ENCODE measurements at places on chromosomes 3 and 15.
A peak's percentile ranks its signal among the peaks of the same experiment; 100 is the strongest.

DNA sequence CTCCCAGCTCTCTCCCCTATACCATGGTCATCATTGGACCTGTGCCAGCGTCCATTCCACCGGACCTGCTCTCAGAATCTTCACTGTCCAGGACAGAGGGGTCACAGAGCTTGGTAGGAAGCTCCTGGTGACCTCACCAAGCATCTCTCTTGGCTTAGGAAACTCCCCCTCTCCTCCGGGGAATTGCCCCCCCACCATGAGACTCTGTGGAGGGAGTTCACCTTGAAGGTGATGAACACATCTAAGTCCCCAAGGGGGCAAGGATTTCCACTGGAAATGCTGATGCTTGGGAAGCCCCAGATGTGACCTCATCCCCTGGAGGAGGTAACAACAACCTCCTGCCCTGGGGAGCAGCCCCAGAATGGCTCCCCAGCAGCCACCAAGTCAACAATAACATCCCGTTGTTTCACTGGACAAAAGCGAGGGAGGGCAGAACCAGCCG is 3.2 kb downstream of the SEMA7A start:
- no peak for DNase-seq

- no peak for DNase-seq
Measured at GRCh38 chr3:172608575-172608974, 85.3 kb upstream of the TNFSF10 start.

GRCh38 chr15:61033940-61034677 is 195.0 kb downstream of the RORA start:
- no peak for DNase-seq

DNA sequence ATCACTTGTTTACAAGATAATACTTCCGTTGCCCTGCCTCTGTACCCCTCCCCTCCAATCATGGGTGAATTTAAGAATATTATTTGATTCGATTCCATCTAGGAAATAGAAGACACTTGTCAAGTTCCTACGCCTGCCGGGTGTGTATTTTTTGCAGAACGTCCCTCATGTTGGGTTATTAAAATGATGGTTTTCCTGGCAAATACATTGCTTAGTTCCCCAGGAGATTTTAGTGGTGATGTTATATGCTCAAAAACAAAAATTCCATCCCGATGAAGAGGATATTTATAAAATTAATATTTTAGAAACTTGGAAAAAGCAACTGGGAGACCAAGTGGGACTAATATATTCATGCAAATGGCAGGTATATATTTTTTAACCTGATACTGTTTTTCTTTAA is 548.4 kb downstream of the EDEM1 start:
- DNase-seq, result no peak

DNA sequence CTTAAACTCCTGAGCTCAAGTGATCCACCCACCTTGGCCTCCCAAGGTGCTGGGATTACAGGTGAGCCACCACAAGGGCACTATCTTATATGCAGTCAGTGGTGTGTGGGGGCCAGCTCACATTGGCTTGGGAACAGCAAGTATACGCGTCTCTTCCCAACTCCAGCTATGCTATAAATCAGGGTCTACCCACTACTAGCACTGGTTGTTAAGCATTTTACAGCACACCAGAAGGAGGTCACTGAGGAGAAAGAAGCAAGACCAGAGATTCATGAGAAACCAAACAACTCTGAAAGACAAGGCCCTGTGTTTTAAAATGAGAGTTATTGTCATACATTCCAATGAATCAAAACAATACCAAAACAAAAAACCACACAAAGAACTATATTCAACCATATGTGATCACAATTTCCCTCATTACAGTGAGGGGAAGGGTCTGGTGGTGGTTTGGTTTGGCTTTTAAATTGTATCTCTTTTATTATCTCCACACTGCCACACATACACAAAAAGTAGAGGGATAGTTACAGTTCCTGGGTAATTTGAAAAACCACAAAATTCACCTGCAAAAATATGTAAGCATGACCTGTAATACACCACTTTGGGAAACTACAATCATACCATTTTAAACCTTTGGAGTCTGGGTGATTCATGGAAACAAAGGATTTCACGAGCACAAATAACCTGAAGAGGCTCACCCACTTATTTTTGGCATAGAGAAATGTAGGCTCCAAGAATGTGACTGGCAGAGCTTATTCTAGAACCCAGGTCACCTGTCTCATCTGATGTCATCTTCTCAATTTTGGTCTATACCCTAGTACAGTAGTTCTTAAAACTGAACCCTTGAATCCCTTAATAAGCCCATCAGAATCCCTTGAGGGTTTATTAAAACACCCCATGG is 5.2 kb downstream of the MAGI1 start:
- DNase-seq, result no peak

DNA sequence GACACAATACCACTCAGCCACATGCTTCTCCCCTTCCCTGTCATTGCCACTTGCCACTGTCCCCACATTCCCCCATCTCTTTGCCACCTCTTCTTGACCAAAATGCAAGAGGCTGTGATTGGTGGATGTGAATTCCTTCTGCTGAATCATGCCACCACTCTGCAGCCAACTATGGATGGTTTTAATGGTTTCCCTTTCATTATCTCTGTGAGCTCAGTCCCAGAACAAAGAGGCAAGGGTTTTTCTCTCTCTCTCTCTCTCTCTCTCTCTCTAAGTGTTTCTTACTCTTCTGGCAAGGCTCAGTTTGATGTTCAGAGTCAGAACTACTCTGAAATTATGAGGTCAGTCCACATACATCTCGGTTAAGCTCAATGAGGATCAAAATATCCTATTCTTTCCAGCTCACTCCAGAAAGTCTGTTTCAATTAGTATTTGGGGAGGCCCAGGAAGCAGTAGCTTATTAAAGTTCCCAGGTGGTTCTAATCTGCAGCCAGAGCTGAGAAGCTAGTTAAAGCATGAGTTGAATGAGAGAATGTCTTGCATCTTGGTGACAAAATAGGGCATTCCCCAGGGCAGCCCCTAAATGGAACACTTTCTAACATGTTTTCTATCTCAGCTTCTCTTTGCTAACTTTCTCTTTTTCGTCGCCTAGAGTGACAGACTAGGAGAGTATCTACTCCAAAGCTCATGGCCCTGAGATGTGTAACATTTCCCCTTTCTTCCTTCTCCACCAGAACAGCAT is 8.5 kb upstream of the ILDR1 start:
- no peak for DNase-seq

- no peak for DNase-seq
Measured at GRCh38 chr3:168624892-168625448, 529.2 kb upstream of the GOLIM4 start.

- no peak for DNase-seq
Measured at GRCh38 chr3:194187233-194187944, 51.4 kb downstream of the HES1 start.

DNA sequence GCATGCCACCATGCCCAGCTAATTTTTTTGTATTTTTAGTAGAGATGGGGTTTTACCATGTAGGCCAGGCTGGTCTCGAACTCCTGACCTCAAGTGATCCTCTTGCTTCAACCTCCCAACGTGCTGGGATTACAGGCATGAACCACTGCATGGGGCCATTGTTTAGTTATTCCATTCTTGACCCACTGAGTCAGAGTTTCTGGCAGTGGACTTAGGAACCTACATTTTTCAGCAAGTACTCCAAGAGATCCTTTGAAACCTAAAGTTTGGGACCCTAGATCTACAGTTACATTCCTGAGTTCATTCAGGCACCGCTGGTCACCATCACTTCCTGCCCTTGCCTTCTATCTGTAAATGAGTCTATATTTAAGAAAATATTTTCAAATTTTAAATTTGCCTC is 1.4 kb upstream of the TNFSF10 start:
- no peak for DNase-seq

DNA sequence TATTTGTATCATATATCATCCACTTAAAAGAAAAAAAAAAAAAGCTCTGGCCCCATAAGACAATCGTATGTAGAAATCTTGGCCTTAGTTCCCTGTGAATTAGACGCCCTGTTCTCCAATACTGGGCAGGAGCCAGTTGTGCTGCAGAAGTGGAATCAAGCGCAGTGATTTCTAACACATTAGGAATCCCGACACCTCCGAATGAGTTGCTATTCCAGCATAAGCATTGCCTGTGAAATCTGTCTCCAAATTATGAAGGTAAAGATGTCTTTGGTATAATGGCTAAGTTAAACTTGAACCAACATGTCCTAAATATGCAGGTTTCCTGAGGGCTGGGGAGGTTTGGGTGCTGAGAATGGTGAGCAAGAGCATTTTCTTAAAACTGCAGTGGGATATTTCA is 199.4 kb upstream of the ARRDC4 start:
- DNase-seq, result no peak

GRCh38 chr3:196688349-196688748 is 23.7 kb downstream of the CEP19 start:
- no peak for DNase-seq

DNA sequence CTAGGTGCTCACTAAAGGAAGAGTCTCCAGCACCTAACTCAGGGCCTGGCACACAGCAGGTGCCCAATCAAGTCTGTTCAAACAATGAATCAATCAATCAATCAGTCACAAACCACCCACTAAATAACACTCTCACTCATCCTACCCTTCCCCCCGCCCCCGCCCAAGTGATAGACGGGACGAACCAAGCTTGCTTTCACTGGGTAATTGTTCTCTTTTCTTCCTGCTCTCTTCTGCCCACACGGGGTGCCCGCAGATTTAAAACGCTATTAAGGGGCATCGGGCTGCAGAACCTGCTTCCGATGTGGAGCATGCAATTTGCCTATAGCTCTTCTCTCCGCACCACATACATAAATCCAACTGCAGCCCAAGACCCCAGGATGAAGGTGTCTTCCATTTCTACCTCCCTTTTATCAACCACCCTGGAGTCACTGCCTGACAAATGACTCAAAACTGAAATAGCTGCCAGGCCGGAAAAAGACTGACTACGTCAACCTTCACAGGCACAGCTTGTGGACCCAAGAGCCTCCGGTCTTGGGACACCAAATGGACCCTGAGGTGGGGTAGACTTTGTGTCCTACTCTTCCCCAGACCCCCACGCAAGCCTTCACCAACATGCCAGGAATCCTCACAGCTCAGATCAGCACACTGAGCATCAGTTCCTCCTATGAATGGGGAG is 1.7 kb downstream of the KLHL25 start:
- no peak for DNase-seq

- DNase-seq, result peak; percentile 6
Measured at GRCh38 chr3:99532246-99532645, 106.1 kb upstream of the COL8A1 start.

DNA sequence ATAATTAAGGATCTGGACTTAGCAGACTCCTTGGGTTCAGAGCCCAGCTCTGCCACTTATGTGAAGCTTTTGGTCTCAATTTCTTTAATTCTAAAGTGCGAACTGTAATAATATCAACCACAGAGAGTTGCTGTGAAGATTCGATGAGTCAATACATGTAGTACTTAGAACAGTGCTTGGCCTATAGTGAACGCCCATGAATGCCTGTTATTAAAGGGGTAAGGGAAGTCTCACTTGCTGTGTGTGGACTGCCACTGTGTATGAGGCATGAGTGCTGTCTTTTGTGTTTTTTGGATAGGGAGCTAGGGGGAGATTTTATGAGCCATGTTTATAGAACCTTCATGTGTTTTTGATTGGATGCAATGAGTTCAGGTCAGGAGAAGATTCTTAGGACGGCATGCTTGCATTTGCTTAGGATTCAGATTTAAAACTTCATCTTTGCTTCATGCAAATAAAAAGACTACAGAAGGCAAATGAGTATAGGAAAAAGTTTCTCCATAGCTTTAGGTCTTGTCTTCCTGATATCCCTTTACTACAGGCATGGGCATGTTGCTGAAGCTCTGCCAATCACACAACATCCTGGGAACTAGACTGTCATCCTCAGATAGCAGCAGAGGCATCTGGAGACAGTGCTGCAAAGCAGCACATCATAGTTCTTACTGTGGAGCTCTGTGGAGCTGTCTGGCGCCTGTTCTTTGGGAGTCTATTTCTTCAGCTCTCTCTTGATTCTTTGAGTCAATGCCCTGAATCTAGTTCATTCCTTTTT is 50.0 kb downstream of the PLS1 start:
- DNase-seq, result no peak

DNA sequence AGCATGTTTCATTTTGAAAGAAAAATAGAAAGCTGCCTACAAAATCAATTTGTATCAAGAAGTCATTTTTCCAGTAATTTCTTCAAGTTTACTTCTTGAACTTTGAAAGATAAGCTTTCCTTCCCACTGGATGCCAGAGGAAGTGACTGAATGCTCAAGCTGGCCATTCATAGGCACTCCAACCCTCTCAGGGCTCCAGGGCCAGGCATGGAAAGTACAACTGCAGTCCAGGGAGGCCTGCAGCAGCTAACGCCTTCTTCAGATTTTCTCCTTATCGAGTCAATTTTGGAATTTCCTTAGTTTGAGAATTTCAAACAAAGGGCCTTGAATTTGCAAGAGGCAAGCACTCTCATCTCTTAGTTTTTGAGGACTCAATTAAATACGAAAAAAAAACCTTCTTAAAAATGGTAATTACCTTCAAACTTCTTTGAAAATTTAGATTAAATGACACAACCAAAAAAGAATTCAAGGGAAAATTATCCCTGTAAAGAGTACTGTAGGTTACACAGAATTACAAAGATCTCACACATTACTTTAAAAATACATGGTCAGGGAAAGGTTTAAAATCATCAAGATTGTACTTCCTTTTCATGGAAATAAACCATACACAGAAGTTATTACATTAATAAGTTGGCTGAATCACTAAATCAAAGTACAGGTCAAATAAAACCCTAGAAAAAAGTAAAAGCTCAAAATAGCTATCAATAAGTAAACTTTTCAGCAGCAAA is 2.5 kb downstream of the UBP1 start:
- DNase-seq, result no peak

GRCh38 chr3:14633819-14634424 is 17.6 kb upstream of the CCDC174 start:
- peak; percentile 76 for DNase-seq

DNA sequence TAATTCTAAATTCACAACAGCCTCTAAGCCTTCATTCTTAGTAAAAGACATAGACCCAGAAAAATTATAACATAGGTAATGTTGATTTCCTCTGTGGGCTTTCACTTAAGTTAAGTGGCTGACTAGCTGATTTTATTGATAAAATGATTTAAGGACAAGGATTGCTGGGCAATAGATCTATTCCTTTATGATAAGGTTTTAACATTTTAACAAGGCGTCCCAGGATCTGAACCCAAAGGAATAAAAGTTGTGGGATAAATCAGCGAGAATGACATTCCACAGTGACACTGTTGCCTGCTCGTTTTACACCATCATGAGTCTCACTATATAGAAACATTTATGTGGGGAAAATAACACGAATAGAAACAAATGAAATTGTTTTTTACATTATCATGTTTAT is 1151.0 kb downstream of the ZPLD1 start:
- DNase-seq, result no peak

DNA sequence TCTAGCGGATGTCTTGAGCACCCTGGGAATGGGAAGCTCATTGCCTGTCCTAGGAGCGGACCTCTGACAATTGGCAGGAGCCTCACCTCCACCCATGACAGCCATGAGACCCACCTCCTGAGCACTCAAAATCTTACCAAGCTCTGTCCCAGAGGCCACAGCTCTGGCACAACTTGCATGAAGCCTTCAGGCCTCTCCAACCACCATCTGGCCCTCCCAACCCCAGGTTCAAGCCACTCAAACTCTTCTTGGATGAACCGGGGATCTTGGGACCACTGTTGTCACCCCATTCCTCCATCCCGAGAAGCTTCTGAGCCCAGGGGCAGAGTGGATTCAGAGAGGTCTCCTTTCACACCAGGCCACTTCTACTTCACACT is 1.5 kb downstream of the VIPR1 start:
- DNase-seq, result no peak
